ENCODE measurements at places on chromosomes 5 and 9. TPM values are rescaled to one million over a fixed set of nuclear protein-coding genes. Genes with fewer than 3 reads are reported as not detected.

The CDH18 gene
- total RNA-seq, result not detected

The RMRP gene
- 17,791 TPM for total RNA-seq

DNA sequence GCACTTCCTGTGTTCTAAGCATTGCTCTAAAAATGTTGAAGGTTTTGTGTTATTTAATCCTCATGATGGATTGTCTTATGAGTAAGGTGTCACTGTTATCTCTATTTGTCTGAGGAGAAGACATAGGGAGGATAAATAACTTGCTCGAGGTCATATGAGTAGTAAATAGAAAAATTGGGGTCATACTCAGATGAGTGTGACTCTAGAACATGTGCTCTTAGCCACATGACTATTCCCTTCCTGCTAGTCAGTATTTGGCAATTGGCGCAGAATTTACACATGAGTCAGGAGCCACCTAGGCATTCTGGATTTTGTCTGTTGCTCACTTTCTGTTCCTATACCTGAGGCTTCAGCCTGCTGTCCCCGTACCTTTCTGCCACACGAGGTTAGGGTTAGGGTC lies 234.6 kb upstream of the CD180 start:
- no peak for DNase-seq

The CMBL gene
- total RNA-seq, result 206 TPM

DNA sequence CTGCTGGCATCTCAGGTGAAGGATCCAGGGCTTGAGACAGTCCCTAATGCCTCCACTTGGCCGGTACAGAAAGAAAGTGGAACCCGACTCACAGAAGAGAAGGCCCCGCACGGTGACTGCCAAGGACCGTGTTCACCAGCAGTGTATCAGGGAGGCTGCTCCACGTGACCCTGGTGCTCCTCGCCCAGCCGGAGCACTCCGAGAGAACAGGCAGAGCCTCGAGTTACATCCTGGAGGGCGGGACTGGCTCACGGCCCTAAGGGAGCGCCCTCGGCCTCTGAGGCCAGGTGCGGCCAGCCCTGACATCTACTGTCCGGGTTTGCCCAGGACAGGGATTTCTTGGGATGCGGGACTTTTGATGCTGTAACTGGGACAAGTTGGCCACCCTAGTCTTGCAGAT lies 104.0 kb upstream of the SARDH start:
- DNase-seq, result no peak

- DNase-seq, result no peak
Observed at GRCh38 chr9:70462300-70462699, 47.8 kb upstream of the KLF9 start.

The SLC6A7 gene
- not detected for total RNA-seq

DNA sequence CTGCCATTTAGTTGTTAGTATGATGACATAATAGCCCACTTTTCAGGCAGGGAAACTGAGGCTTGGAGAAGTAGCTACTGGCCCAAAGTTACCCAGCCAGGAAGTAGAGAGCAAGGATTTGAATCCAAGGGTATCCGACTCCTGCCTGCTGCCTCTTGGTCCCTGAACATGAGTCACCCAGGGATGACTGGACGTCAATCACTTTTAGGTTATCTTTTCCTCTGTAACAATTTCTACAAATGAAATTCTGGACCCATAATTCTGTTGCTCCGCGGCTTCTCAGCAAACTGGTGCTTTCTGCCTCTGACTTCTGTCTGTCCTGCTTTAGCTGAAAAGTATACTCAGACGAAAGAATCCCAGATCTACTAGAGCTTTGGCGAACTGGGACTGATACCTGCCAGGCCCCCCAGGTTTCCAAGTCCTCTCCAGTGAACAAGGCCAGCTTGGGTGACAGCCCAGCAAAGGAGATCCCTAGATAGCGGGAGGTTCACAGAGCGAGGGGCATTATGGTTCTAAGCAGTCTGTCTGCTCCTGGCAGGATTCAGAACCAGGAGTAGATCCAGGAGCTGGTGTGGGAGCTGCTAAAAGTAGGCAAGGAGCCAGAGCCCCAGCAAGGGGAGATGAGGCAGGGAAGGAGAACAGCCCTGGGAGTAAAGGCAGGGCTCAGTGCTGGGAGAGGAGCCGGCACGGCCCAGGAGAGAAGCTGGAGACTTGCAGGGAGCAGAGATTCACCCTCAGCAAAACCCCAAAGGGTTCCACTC lies 20.6 kb downstream of the OLFML2A start:
- no peak for DNase-seq

GRCh38 chr5:31939151-31939550 lies 235.0 kb downstream of the GOLPH3 start:
- DNase-seq, result no peak

The WDR36 gene
- 16.1 TPM for total RNA-seq

The IGFBPL1 gene
- total RNA-seq, result 0.20 TPM

GRCh38 chr5:96509316-96509715 lies 76.3 kb upstream of the PCSK1 start:
- no peak for DNase-seq

GRCh38 chr9:98880311-98881015 lies 63.2 kb upstream of the COL15A1 start:
- no peak for DNase-seq

The LCN12 gene
- 2.7 TPM for total RNA-seq

The GFRA3 gene
- total RNA-seq, result 0.17 TPM

GRCh38 chr9:137278721-137279711 lies 1.5 kb downstream of the TOR4A start:
- DNase-seq, result peak; percentile 52

The PCSK1 gene
- total RNA-seq, result not detected

The PCDHB4 gene
- 0.35 TPM for total RNA-seq

The CAMK2A gene
- total RNA-seq, result not detected

DNA sequence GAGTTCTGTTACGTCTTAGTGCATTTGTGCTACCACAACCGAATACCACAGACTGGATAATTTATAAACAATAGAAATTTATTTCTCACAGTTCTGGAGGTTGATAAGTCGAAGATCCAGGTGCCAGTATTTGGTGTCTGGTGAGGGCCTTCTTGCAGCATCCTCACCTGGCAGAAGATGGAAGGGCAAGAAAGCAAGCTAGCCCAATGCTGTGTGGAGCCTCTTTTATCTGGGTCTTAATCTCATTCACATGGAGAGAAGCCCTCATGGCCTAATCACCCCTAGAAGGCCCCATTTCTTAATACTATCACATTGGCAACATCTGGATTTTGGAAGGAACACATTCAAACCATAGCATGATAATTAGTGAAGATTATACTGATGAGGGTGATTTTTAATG lies 159.3 kb downstream of the CHSY3 start:
- no peak for DNase-seq

- DNase-seq, result no peak
Observed at GRCh38 chr9:2230362-2230761, 215.2 kb downstream of the SMARCA2 start.

The POLK gene
- total RNA-seq, result 11.5 TPM
